ENCODE measurements at places on chromosomes 11 and 22. TPM values are rescaled to one million over a fixed set of nuclear protein-coding genes. Genes with fewer than 3 reads are reported as not detected.
A peak's percentile ranks its signal among the peaks of the same experiment; 100 is the strongest.

The CNIH2 gene
- total RNA-seq, result 1.3 TPM

The OPCML gene
- not detected for total RNA-seq

The CALCA gene
- total RNA-seq, result not detected

The LSP1 gene
- 227 TPM for total RNA-seq

The SCUBE2 gene
- total RNA-seq, result not detected

The PGA5 gene
- not detected for total RNA-seq

The MUC5AC gene
- total RNA-seq, result not detected

The OR4A16 gene
- not detected for total RNA-seq

The APOBEC3C gene
- 98.5 TPM for total RNA-seq

The CCDC90B gene
- 32.8 TPM for total RNA-seq

The EEF1G gene
- total RNA-seq, result 2,351 TPM

DNA sequence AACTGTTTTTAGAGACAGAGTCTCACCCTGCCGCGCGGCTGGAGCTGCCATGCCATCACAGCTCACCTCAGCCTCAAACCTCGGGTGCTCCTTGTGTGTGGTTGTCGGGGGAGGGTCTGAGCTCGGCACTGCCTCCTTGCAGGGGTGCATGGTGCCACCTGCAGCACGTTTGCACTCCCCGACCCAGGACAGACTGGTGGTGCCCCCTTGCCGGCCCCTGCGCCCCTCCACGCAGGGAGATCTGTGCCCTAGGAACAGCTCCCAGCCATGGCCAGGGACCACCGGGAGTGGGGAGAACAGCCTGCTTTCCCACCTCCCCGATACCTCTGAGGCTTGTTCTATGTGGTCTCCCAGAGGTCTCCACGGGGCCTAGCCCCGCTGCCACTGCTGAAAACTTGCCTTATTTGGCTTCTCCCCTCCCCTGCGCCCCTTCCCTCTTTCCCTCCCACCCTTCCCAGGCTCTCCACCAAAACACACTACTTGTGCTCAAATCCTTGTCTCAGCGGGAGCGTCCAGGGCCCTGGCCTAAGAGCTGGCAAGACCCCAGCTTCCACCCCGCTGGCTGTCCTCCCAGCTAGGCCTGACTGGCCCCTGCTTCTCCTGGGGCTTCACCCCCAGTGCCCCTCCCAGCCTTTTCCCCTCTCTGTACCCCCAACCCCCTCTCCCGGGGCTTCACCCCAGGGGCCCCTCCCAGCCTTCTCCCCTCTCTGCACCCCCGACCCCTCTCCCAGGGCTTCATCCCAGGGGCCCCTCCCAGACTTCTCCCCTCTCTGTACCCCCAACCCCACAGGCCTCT lies 13.4 kb upstream of the TPCN2 start:
- no peak overlapping the region for H3K4me3 ChIP-seq
- H3K27me3 ChIP-seq, result peaks cover 2% of the 10 kb centered on the region
- H3K4me1 ChIP-seq, result peaks cover 2% of the 10 kb centered on the region
- no peaks in the 10 kb centered on the region for H3K36me3 ChIP-seq

- peaks cover 6% of the 10 kb centered on the region for H3K27me3 ChIP-seq
- peaks cover 44% of the 10 kb centered on the region for H3K4me1 ChIP-seq
- peak overlapping the region; percentile 91 for H3K4me3 ChIP-seq
Observed at GRCh38 chr11:122656631-122657101, 1.1 kb downstream of the UBASH3B start.

GRCh38 chr22:44545773-44546172 lies 47.7 kb upstream of the RTL6 start:
- no peak overlapping the region for H3K27ac ChIP-seq
- no peaks in the 10 kb centered on the region for H3K36me3 ChIP-seq
- H3K4me1 ChIP-seq, result peaks cover 5% of the 10 kb centered on the region
- no peak for DNase-seq

GRCh38 chr22:42217019-42217751 lies 53.3 kb downstream of the TCF20 start:
- peaks cover 32% of the 10 kb centered on the region for H3K36me3 ChIP-seq
- no peak overlapping the region for H3K4me3 ChIP-seq
- H3K27ac ChIP-seq, result peak overlapping the region; percentile 90
- DNase-seq, result peak; percentile 55
- H3K27me3 ChIP-seq, result no peaks in the 10 kb centered on the region
- H3K4me1 ChIP-seq, result peaks cover 48% of the 10 kb centered on the region

DNA sequence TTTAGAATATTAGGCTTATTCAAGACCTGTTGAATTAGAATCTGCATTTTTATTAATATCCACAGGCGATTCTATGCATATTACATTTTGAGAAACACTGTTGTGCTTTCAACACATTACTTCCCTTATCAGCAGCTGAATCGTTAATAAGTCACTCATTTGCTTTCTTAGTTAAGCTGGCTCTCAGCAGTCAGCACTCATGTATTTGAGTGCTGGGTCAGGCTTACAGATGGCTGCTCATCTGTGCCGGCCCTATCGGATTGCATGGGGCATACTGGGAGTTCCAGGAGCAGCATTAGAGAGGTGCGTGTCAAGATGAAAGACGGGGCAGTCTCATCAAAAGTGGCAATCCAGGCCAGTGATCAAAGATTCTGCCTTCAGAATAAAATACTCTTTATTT lies 10.8 kb upstream of the OR51L1 start:
- no peak for DNase-seq
- no peak overlapping the region for H3K4me3 ChIP-seq
- no peaks in the 10 kb centered on the region for H3K27me3 ChIP-seq
- no peaks in the 10 kb centered on the region for H3K36me3 ChIP-seq

DNA sequence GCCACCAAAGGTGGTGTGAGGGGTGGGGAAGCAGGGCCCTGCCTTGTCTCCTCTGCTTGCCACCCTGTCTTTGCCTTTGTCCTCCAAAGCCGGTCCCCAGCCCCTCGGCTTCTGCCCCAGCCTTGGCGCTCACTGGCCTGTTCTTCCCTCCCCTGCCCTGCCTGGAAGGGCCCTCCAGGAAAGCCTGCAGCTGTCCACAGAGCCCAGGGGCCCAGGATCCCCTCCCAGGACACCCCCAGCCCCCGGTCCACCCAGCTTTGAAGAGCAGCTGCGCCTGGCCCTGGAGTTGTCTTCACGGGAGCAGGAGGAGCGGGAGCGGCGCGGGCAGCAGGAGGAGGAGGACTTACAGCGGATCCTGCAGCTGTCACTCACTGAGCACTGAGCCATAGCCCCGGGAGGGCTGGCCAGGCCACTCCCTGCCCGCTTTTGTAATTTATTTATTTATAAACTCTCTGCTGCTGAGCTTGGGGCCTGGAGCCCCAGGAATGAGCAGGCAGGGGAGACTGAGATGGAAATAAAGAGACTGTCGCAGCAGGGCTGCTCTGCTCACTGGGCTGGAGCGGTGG lies 1.3 kb upstream of the SSH3 start:
- H3K27ac ChIP-seq, result no peak overlapping the region
- DNase-seq, result no peak
- no peaks in the 10 kb centered on the region for H3K27me3 ChIP-seq
- peaks cover 7% of the 10 kb centered on the region for H3K4me1 ChIP-seq

- H3K27me3 ChIP-seq, result peaks cover 15% of the 10 kb centered on the region
- no peak for DNase-seq
- H3K36me3 ChIP-seq, result no peaks in the 10 kb centered on the region
- no peak overlapping the region for H3K4me3 ChIP-seq
- H3K4me1 ChIP-seq, result peaks cover 3% of the 10 kb centered on the region
Observed at GRCh38 chr22:39303358-39303757, 16.1 kb downstream of the RPL3 start.

GRCh38 chr11:16784666-16785065 lies 46.2 kb downstream of the C11orf58 start:
- no peak for DNase-seq
- no peak overlapping the region for H3K4me3 ChIP-seq
- H3K27ac ChIP-seq, result no peak overlapping the region
- no peaks in the 10 kb centered on the region for H3K27me3 ChIP-seq

DNA sequence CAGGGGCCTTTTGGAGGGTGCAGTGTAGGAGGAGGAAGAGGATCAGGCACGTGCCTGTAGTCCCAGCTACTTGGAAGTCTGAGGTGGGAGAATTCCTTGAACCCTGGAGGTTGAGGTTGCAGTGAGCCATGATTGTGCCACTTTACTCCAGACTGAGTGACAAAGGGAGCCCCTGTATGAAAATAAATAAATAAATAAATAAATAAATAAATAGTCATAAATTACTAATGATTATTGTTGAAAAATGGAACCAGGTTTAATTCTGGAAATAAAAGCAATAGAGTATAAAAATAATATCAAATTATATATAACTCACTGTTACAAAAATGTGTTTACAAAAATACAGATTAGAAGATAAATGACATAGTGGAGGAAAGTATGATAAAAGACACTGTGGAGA lies 37.9 kb downstream of the GRIA4 start:
- DNase-seq, result no peak
- H3K36me3 ChIP-seq, result no peaks in the 10 kb centered on the region
- no peaks in the 10 kb centered on the region for H3K27me3 ChIP-seq
- H3K27ac ChIP-seq, result no peak overlapping the region

DNA sequence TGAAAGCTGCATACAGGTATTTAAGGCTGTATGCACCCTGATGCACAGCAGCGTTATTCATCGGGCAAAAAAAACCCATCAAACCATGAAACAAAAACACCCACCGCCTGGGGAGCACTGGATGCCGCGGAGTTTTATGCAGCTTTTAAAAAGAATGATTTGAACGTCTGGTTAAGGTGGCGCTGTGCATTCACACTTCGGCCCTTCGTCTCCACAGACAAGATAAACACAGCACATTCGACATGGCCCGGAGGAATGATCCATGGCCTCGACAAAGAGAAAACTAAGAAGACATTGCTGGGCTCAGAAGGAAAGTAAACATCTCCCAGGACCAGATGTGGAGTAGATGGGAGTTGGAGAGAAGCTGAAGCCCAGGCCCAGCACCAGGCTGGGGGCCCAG lies 40.8 kb upstream of the GAL start:
- H3K4me3 ChIP-seq, result no peak overlapping the region
- no peak overlapping the region for H3K27ac ChIP-seq
- H3K27me3 ChIP-seq, result peaks cover 2% of the 10 kb centered on the region
- no peaks in the 10 kb centered on the region for H3K36me3 ChIP-seq

DNA sequence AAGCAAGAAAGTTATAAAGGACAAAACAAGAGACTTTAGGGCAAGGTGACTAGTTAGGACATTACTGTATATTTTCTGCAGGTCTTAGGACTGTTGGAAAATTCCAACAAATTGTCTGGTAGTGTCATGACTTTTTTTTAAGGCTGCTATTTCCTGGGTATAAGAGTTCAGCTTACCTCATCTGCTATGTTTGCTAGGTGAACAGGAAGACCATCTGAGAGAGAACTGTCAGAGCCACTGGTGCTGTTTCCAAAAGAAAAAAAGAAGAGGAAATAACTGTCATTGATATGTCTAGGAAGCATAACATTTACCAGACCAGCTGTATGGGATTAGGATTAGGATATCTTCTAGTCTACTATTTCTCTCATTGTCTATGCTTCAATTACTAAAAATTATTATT lies 26.3 kb upstream of the MTCH2 start:
- no peak overlapping the region for H3K27ac ChIP-seq
- no peaks in the 10 kb centered on the region for H3K27me3 ChIP-seq
- peaks cover 17% of the 10 kb centered on the region for H3K4me1 ChIP-seq
- no peak for DNase-seq
